Femur (tissue), 1 donor: ENCODE measurements at places on chromosomes 16 and 17.
A peak's percentile ranks its signal among the peaks of the same experiment; 100 is the strongest.

- DNase-seq, result peak; percentile 51
Observed at GRCh38 chr17:39099663-39100286, 51.7 kb downstream of the PLXDC1 start.

DNA sequence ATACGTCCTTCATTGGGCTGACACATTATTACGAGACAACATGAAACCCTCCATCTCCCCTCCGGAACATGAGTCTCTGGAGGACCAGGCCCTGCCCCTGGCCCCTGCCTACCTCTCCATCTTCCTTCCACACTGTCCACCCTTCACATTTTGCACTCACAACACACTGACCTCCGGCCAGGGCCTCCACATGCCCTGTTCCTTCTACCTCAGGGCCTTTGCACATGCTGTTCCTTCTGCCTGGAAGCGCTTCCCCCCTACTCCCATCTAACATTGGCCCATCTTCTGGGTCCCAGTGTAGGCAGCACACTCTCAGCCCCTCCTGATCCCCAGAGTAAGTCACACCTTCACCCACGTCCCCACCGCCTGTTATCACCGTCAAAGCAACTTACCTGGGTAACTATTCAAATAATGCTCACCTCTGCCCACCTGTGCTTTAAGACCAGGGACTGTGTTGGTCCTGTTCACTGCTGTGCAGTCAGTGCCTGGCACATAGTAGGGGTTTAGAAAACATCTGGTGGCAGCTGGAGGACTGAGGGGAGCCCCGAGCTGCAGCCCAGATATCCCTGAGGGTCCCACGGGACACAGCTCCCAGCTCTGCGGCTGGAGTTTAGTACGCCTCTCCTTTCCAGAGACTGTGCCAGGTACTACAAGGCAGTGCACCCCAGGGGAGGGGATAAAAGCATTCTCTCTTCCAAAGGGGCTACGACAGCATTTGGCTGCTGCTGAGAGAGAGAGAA is 27.2 kb downstream of the RPH3AL start:
- peak; percentile 10 for DNase-seq

DNA sequence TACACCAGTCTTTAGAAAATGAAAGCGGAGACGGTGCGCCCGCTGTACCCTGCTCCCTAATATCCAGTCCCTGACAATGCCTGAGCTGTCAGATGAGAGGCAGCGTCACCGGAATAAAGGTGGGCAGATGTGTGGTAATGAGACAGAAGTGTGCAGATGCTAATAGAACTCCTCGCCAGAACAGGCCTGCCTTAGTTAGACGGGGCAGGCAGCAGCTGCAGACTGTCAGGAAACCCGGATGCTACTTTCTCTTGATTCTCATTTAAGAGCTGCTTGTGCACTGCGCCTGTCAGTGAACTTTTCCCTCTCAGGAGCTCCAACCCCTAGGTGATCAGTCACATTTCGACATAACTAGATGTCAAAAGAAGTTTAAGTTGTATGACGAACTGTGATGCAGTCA is 221.8 kb upstream of the IRX3 start:
- no peak for DNase-seq

DNA sequence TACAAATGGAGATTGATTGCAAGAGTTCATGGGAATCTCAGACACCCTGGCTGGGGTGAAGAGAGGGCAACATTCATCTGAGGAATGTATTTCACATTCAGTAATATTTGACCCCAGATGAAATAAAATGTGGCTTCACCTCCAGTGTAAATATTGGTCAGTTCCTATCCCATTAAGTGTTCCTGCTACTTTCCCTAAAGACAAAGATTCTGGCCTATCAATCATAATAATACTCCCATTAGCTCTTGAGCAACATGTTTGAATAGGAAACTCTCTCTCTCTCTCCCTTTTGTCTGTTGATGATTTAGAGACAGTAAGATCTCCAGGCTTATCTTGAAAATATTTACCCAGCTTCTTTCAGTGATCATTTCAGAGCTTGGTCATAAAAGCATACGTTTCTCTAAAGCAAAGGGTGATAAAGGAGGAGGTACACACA is 70.1 kb downstream of the KCNJ2 start:
- DNase-seq, result no peak

DNA sequence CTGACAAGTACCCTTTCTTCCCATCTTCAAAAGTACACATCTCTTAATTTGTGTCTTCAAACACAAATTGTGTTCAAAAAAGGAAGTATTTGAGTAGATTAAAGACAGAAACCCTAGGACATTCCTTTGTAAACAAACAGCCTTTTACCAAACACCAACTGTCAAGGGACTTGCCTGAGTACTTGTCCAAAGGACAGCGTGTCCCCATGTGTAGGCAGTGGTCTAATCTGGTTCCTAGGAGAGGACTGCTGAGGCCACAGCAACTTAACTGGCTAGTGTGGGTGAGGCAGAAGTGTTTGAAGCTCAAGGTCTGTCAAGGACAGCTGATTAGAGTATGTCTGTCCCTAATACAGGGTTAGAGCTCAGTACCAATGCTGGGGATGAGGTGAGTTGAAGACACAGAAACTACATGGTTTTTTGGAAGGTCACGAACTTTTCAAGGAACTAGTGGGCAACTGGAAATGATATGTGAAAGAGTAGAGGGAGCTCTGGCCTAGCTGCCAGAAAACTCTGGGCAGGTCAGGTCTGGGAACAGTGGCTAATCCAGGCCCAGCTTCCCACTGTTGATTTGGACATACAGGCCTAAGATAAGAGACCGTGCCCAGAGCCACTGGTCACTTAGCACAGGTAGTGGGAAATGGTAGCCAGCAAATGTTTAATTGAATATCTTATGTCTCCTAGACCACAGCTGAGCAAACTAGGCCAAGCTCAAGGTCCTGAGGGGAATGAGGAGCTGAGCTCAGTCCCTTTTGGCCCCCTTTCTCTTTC is 10.1 kb downstream of the HMOX2 start:
- no peak for DNase-seq

DNA sequence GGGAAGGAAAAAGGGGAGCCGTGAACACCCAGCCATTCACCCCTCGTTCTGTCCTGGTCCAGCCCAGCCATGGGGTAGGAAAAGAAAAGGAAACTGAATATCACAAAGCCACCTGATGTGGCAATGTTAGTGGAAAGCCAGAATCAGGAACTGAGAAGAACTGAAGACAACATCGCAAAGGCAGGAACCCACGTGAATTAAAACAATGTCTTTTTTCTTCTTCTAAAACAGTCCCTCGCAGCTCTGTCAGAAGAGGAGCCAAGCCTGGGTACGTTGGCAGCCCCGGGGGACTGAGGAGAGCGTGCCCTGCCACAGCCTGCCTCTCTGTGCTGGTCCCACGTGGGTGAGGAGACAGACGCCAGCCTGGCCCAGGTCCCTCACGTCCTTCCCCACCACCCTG is 55.0 kb downstream of the ZNF423 start:
- DNase-seq, result no peak

DNA sequence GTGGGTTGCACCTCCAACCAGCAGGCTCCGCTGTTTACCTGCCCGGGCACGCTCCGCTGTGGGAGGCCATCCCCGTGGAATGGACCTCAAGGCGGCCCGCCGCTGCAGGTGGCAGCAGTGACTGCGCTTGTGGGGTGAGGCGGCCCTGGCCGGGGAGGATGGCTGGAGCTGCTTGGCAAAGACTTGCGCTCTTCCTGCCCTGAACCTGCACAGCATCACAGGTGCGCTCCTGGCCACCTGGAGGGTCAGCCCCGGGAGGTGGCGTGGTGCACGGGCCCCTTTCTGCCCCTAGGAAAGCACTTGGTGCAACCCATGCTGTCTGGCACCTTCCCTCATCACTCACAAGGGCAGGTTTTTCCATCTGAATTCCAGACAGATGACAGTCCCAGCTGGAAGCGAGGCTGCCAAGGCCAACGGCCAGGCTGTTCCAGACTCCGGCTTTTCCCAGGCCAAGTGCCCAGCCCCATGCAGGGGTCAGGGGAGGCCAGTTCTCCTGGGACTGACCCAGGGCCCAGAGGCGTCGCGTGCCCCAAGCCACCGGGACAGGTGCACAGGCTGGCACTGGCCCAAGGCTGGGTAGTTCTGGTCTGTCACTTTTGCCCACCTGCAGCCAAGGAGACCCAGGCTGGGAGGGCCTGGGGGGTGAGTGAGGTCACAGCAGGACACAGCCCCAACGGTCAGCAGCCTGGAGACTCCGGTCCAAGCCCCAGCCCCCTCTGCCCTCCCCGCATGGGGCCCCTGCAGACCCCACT is 13.3 kb downstream of the UTS2R start:
- DNase-seq, result peak; percentile 85

DNA sequence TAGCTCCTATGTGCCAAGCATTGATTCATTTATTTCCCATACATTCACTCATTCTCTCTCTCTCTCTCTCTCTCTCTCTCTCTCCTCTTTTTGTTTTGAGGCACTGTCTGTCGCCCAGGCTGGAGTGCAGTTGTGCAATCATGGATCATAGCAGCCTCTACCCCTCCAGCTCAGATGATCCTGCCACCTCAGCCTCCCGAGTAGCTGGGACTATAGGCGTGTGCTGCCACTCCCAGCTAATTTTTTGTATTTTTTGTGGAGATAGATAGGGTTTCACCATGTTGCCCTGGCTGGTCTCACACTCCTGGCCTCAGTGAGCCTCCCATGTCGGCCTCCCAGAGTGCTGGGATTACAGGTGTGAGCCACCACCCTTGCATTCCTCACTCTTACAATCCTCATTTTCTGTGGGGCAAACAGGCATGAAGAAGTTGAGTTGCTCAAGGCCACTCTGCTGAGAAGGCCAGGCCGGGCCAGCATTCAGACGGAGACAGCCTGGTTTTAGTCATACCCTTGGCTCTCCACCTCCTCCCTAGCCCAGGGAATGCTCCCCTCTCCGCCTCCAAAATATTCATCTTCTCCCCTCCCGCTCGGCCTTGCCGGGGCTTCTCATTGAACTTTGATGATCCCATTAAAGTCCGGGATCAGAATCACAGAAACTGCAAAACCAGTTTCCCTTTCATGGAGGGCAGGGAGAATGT is 765 bp upstream of the PRM2 start:
- no peak for DNase-seq

GRCh38 chr17:44922746-44923470 is 7.6 kb upstream of the GFAP start:
- peak; percentile 11 for DNase-seq

GRCh38 chr17:82408288-82408937 is 9.7 kb upstream of the HEXD start:
- no peak for DNase-seq

GRCh38 chr16:76565542-76565941 is 288.3 kb downstream of the CNTNAP4 start:
- no peak for DNase-seq

GRCh38 chr16:67658849-67659674 is 998 bp downstream of the ACD start:
- DNase-seq, result no peak

- DNase-seq, result no peak
Observed at GRCh38 chr16:60636117-60636516, 1400.1 kb downstream of the CDH8 start.

- no peak for DNase-seq
Observed at GRCh38 chr17:14997290-14997689, 267.8 kb downstream of the PMP22 start.

GRCh38 chr17:33756021-33756420 is 462.9 kb upstream of the ASIC2 start:
- DNase-seq, result no peak

DNA sequence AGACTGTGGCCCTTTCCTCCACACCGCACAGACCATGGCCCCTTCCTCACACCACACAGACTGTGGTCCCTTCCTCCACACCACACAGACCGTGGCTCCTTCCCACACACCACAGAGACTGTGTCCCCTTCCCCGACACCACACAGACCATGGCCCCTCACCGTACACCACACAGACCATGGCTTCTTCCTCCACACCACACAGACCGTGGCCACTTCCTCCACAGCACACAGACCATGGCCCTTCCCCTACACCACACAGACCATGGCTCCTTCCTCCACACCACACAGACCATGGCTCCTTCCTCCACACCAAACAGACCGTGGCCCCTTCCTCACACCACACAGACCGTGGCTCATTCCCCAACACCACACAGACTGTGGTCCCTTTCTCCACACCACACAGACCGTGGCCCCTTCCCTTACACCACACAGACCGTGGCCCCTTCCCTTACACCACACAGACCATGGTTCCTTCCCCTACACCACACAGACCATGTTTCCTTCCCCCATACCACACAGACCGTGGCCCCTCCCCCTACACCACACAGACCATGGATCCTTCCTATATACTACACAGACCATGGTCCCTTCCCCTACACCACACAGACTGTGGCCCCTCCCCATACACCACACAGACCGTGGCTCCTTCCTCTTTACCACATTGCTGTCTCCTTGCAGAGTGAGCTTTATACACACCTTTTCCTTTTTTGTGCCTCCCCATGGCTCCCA is 297.5 kb upstream of the FOXF1 start:
- DNase-seq, result no peak

DNA sequence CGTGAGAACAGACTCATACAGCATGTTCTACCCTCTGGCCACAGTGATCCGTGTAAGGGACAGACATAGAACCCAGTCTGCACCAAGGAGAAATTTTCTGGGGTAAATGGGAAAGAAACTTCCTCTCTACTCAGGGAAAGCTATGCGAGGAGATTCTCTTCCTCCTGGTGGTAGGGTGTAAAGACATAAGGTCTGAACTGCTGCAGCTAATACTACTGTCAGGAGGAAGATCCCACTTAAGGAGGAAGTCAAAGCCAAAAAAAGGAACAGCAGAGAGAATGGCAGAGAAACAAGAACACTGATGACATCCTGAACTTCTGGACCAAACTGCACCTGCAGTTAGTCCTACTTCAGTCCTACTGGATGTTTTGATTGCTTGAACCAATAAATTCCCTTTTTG is 7.1 kb upstream of the TM4SF5 start:
- DNase-seq, result no peak

GRCh38 chr16:24053099-24053946 is 202.8 kb upstream of the CACNG3 start:
- no peak for DNase-seq

- DNase-seq, result no peak
Observed at GRCh38 chr17:38320482-38320881, 23.3 kb downstream of the GPR179 start.

GRCh38 chr17:16460796-16461605 is 31.0 kb downstream of the LRRC75A start:
- no peak for DNase-seq

DNA sequence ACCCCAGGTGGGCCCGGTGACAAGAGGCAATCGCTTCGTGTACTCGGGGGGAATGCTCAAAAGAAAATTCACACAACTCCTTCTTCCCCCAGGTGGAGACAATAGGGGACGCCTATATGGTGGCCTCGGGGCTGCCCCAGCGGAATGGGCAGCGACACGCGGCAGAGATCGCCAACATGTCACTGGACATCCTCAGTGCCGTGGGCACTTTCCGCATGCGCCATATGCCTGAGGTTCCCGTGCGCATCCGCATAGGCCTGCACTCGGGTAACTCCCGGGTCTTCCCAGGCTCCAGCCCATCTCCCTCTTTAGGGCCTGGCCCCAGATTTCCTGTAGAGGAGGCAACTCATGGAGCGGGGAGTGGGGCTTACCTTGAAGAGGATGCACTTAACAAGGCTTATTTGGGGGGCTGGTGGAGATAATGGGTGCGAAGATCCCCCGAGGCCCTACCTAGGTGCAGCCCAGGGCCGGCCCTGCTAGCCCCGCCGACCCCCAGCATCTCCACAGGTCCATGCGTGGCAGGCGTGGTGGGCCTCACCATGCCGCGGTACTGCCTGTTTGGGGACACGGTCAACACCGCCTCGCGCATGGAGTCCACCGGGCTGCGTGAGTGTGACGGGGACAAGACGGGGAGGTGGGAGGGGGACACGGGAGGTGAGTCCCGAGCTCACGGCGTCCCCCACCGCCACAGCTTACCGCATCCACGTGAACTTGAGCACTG is 13.0 kb downstream of the GUCY2D start:
- DNase-seq, result no peak

GRCh38 chr16:74216319-74216718 is 80.3 kb upstream of the PSMD7 start:
- no peak for DNase-seq

GRCh38 chr16:85853547-85854545 is 45.1 kb upstream of the IRF8 start:
- peak; percentile 13 for DNase-seq
